ENCODE measurements at places on chromosomes 7 and 10.

GRCh38 chr7:55558962-55559920, 13.1 kb downstream of the VOPP1 start:
- DNase-seq: no peak

DNA sequence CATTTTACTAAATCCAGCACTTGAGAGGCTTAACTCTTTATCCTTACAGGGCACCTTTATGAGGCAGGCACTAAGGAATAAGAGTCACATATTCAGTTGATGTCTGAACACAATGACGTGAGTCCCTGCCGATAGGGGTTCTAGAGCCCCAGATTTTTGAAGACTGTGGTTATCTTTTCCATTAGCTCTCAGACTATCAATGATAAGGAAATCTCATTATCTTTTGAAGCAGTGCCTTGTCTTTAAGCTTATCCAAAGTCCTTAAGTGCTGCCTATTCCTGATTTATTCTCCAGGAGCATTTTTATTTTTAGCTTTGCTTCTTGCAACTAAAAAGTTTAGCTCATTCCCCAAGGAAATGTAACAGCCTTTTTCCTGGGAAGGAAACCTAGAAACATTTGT, 444.1 kb upstream of the LRRN3 start:
- DNase-seq: no peak

GRCh38 chr10:132764108-132764507, 21.8 kb downstream of the NKX6-2 start:
- no peak for DNase-seq

DNA sequence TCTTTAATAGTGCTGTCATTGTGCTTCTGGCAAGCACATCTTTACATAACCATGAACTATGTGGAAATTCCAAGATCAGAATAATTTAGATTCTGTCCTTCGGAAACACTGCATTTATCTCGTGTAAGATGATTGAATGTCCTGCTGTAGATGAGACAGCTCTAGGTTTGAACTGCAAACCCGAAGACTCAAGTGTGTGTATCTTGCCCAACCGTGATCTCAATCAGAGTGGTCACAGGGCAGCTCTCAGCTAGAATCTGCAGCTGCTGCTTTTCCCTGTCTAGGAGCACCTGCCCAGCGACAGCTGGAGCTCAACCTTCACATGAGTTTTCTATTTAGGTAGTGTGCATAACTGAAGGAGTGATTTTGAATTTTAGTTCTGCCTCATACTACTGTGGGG, 17.5 kb upstream of the KIF20B start:
- DNase-seq: no peak

- DNase-seq: no peak
These were observed 62.0 kb downstream of the CCNY start for GRCh38 chr10:35398355-35398754.

Measured in NCI-H1436 treated with DMSO at 0.1 percent for 48 hours (cell line).